ENCODE measurements at places on chromosomes 13 and 19. TPM values are rescaled to one million over a fixed set of nuclear protein-coding genes. Genes with fewer than 3 reads are reported as not detected.

The TFPT gene
- total RNA-seq: 11.2 TPM

- no peak overlapping the region for H3K4me3 ChIP-seq
- no peaks in the 10 kb centered on the region for H3K4me1 ChIP-seq
- DNase-seq: no peak
- H3K27ac ChIP-seq: no peak overlapping the region
- no peaks in the 10 kb centered on the region for H3K27me3 ChIP-seq
Measured at GRCh38 chr13:80055847-80056246, 285.1 kb downstream of the SPRY2 start.

The SPIB gene
- 0.42 TPM for total RNA-seq

The UQCRFS1 gene
- total RNA-seq: 30.5 TPM

DNA sequence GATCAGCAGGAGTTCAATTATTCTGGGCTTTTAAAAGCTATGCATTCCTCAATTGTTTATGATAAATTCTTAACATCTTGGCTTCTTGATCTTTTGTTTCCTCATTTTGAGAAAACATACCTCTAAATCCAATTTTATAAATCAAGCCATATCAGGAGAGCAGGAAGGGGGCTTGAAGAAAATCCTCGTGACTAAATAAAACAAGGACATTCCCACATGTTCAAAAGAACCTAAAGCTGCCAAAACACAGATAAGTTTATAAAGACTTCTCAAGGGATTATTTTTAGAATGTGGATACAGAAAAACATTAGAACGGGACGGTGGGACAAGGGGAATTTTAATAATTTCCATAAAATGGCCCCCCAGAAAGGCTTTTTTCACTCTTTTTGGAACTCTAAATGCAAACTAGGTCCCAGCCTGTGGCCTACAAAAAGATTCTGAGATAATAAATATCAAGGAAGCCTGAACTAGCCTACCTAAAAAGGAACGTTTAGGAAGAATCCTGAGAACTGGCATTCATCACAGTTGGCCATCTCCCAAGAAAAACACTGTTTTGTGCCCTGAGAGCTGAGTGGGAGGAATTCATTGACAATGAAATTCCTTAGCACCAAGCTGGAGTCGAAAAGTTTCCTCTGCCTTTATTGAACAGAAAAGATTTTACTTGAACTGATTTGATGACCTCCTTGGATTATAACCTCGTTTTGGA is 30.1 kb downstream of the ZAR1L start:
- H3K4me3 ChIP-seq: no peak overlapping the region
- H3K36me3 ChIP-seq: no peaks in the 10 kb centered on the region
- no peaks in the 10 kb centered on the region for H3K4me1 ChIP-seq
- DNase-seq: no peak

All from CD4-positive, alpha-beta T cell (primary cell).